ENCODE measurements at places on chromosomes 2 and 18.
A peak's percentile ranks its signal among the peaks of the same experiment; 100 is the strongest.

DNA sequence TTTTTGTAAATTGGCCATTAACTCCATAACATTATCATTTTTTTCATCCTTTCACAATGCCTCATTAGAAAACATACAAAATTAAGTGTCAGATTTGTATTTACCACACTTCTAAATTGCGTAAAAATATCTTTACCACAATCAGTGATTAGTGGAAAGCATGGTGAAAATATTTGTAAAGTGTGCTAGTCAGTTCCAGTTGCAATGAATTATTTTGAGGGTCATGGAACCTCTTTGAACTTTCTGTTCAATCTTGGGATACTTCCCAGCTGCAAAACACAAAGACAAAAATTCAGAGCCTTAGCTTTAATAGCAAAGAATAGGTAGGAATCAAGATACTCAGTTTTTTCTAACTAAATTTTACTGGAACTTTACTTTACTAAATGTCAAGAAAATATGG, 4.0 kb upstream of the COL3A1 start:
- no peak for DNase-seq

- no peak for DNase-seq
Measured at GRCh38 chr2:68971591-68972231, 2.7 kb upstream of the GKN1 start.

DNA sequence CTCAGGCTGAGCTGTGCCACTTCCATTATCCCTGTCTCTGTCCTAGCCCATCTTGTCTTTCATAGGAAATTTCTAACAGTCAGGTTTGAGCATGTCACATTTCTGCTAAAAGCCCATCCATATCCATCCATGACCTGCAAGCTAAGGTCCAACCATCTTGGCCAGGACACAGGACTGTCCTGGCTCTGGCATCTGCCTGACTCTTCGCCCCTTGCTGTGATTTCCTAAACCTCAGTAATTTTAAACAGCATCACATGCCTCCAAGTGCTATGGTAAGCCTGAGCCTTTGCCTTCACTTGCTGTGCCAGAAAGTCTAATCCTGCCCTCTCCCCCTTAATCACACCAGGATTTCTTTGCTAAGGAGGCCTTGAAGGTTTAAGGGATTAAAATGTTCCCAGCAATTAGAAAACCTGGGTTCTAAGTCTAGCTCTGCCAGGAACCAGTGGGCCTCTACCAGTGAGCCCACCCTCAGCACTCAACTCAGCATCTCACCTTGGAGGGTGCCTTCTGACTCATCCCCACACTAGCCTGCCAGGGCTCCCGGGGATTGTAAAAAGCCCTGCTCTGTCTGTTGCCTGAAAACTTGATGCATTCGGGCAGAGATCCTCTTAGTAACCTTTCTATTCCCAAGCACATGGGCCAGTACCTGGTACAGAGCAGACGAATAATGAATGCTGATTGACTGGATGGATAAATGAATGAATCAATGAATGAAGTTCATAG, 411.0 kb downstream of the LRATD1 start:
- DNase-seq, result no peak

GRCh38 chr18:74228312-74228711, 63.5 kb downstream of the CYB5A start:
- no peak for DNase-seq

- DNase-seq, result no peak
Measured at GRCh38 chr2:175012516-175012915, 7.3 kb upstream of the CHN1 start.

- DNase-seq, result no peak
Measured at GRCh38 chr2:159226608-159227385, 59.7 kb downstream of the WDSUB1 start.

DNA sequence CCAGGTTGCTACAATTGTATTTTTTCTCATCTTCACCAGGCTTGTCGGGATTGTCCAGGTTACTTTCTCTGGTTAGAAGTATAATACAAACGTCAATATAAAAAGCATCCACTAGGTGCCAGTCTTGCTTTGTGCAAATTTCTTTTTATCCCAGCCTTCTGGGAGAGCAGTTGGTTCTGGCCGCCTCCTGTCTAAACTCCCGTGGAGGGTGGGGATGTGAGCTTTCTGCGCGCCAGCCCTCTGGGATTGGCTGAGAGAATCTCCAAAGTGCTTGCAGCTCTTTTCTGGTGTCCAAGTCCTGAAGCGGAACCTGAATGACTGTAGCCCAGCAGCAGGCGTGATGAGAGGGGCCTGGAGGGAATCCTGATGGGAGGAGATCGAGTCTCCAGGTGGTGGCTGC, 22.4 kb upstream of the TOGARAM2 start:
- DNase-seq, result peak; percentile 31

GRCh38 chr2:46268196-46268595, 29.0 kb upstream of the EPAS1 start:
- DNase-seq, result no peak

- no peak for DNase-seq
Measured at GRCh38 chr2:98543842-98544241, 64.5 kb downstream of the COA5 start.

GRCh38 chr2:230075988-230076631, 7.4 kb upstream of the SLC16A14 start:
- no peak for DNase-seq

- DNase-seq, result no peak
Measured at GRCh38 chr2:84908948-84909713, 3.7 kb downstream of the TMSB10 start.

GRCh38 chr18:55694291-55694690, 106.3 kb upstream of the TCF4 start:
- no peak for DNase-seq

DNA sequence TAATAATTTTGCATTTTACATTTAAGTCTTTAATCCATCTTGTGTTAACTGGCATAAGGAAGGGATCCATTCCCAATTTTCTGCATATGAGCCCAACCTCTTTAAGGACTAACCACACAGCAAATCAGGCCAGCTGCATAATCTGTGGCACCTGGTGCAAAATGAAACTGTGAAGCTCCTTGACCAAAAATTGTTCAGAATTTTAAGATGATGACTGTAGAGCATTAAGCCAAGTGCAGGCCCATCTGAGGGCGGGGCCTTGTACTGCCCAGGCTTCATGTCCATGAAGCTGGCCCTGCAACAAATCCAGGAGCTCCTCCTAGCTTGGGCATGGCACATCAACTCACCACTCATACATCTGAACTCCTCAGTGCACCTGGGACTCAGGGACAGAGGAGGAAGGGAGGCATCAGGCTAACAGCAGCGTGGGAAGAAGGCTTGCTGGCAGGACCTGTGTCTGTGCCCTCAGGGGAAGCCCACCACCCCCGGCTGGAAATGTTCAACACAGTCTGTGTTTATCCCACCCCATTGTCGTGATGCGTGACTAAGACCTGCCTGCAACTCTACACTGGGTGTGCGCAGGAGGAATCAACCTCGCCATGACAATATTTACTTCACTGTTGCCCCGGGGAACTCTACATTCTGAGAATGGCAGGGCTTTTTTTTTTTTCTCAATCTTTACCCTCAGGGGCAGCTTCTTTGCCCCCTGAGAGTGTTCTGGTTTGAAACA, 128.9 kb upstream of the SIX2 start:
- no peak for DNase-seq

DNA sequence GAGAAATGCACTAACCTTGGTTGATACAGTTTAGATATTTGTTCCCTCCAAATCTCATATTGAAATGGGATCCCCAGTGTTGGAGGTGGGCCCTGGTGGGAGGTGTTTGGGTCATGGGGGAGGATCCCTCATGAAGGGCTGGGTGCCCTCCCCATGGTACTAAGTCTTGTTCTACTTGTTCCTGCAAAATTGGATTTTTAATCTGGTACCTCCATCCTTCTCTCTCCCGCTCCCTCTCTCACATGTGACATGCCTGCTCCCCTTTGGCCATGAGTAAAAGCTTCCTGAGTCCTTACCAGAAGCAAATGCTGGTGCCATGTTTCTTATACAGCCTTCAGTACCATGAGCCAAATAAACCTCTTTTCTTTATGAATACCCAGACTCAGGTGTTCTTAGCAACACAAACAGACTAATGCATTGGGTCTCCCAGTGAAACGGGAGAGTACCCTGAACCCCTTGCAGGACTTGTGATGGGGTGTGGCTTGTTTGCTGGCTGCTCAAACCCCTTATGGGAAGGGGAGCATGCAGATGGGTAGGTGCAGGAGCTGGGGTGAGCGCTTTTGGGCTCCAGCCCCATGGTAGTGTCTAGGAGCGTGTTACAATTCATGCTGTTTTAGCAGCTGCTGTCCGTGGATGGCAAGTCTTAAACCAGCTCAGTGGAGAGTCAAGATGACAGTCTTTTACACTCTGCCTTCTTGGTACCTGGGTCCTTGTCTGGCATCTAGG, 27.2 kb downstream of the FAHD2B start:
- DNase-seq, result no peak

GRCh38 chr2:130735200-130735599, 6.3 kb downstream of the GPR148 start:
- no peak for DNase-seq

DNA sequence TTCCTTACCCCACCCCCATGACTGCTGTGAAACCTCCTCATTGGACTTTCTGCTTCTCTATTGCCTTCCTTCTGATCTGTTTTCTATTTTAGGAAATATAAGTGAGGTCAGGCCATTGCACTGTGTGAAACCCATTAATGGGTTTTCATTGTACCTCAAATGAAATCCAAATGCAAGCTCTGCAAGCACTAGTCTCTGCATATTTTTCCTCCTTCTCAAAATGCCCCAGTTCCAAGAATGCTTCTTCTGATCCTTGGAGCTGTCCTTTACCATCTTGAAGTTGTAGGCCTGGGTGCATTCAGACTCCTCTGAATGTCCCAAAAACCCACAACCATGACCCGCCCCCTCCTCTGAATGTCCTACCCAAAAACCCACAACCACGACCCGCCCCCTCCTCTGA, 8.2 kb downstream of the IL1A start:
- DNase-seq, result no peak

- no peak for DNase-seq
Measured at GRCh38 chr2:12712881-12713280, 3.9 kb upstream of the TRIB2 start.

DNA sequence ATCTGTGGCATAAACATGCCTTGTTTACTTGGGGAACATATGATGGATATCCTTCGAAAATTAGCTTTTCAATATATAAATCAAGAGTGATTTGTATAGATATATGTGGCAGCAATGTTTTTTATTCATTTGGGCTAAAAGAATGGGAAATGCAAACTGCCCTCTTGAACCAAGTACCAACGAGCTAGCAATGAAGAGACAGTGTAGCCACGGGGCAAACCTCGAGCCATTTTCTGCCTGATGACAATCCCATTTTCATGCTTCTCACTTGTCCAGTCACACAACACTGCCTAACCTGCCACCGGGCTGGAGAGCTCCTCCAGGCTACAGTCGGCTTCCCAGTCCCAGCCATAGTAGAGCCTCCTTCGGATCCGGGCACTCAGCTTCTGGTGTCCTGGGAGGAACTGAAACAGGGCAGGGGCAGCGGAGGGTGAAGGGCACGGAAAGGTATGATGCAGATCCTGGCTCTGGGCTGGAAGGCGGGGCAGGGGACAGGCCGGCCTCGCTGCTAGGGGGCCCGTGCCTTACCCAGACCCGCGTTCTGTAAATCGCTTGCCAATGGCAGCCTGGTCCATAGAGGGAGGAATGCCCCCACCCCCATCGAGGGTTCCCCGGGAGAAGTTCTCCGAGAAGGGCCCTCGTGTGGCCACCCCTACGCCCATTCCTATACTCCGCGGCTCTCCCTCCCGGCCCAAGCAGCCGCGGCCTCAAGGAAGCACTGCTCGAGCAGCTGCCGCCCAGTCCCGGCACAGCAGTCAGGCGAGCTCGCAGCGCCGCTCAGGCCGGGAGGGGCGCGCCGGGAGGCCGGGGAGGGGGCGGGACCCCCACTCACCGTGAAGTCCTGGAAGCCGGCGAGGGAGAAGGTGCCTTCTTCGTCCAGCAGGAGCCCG, 552 bp downstream of the CNPPD1 start:
- peak; percentile 64 for DNase-seq

DNA sequence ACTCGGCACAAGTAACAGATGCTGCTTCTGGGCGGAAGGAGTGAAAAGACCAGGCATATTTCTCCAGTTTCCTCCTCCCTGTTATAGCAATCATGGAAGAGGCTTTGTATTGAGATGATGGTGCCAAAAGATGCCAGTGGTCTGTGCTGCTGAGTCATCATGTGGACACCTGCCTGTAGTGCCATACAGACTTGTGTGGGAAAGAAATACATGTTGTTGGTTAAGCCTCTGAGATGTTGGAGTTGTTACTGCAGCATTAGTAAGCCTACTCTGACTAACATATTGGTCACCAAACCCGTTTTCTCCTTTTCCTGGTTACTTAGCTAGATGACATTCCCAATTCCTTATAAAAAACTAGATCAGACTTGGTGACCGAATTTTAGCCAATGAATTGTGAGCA, 356.9 kb downstream of the ZNF521 start:
- DNase-seq, result no peak

GRCh38 chr2:46122318-46122976, 174.8 kb upstream of the EPAS1 start:
- no peak for DNase-seq

DNA sequence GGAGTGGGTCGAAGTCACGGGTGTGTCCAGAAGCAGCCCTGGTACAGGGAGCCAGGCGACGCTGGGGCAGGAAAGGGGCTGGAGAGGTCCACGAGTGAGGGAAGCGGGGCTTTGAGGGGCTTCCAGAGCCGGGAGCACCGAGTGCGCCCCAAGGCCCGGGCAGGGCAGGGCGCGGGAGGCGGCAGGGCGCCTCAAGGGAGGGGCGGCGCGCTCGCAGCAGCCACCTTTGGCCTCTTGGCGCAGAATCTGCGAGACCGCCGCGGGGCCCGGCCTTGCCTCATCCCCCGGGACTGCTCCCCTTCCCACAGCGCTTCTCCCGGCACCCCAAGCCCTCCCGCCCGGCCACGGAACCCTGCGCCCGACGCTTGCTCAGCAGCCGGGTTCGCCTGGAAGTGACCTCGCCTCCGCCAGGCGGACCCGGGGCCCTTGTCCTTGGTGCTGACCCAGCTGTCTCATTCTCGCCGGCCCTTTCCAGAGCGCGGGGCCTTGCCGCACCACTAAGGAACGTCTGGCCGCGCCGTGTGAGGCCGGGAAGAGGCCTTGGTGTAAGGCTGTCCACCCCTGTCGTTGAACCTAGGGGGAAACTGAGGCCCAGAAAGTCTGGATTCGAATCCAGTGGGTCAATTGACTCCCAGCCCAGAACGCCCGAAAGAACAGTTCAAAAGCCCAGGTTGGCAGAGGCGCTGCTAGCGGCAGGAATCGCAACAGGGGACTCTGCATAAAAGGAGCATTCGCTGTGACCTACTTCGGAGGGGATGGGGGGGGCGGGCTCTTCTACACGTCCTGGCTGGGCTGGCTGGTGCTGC, 584 bp upstream of the DNER start:
- peak; percentile 30 for DNase-seq

All from GM06990 (cell line).